ENCODE measurements at places on chromosomes 13 and 19. TPM values are rescaled to one million over a fixed set of nuclear protein-coding genes. Genes with fewer than 3 reads are reported as not detected.

The TTYH1 gene
- not detected for polyA plus RNA-seq

DNA sequence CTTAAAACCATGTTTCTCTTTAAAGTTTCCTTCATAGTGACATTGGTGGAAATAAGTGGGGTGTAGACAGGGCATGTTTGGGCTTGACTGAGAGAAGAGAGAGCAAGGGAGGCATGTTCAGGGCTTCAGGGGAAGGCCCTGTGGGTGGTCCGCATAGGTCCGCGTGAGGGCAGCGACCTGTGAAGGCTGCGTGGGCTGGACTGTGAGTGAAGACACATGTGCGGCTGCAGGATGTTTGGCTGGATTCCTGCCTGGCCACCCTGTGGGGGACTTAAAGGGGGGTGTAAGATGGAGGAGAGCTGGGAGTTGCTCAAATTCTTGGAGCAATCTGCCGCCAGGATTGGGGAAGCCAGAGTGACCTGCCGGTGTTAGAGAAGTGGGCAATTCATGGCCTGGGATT is 23.8 kb upstream of the KLF12 start:
- DNase-seq = no peak

DNA sequence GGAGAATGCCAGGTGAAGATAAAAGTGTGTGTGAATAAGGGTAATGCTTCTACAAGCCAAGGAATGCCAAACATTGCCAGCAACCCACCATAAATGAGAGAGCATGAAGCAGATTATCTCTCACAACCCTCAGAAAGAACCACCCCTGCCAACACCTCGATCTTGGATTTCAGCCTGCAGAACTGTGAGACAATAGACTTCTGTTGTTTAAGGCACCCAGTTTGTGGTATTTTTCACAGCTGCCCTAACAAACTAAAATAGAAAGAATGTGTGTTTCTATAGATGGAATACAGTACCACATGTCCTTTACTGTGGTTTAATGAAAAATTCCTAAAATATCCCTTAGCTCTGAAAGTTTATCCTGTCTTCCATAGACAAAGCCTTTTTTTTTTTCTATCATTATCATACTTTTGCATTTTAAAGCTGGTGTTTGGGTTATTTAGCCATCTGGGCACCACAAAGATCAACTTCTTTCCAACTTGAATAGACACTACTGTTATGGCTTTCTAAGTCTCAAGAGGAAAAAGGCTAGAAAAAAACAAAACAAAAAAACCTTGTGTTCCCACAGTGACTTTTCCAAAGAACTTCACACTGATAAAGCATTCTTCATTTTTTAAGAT is 505.6 kb downstream of the KCTD12 start:
- peak; percentile 26 for DNase-seq

The ZNF358 gene
- polyA plus RNA-seq = 42.4 TPM

The PNMA8A gene
- 0.88 TPM for polyA plus RNA-seq

The GNG14 gene
- not detected for polyA plus RNA-seq

The GPR4 gene
- polyA plus RNA-seq = 0.07 TPM

DNA sequence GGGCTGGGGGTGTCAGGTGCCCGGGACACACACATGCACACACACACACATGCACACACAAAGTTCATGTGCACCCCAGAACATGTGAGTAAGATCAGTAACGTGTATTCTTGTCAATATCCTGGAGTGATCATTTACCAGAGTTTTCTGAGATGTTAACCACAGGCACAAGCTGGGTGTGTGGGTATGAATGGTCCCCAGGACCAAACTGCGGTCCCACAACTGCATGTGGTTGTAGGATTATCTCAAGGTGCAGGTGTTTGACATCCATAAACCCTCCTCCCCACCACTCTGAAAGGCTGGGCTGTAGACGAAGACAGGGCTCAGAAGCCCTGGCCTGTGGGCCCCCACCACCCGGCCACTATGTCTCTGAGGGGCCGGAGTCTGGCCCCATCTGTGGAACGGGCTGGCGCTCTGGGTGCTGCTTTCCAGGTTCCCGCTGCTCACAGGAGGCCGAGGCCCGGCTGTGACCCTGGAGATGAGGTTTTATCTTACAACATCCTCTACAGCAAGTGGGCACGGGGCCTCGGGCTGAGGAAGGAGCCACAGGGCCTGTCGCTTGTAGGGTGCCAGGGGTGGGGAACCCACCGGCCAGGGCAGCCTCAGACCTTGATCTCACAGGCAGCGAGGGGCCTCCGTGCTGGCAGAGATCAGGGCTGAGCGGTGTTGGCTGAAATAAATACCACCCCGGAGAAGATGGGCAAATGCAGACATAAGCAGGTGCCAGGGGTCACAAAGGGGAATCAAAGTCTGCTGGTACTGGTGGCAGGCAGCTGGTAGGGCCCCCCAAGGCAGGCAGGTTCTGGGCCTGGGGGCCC is 4.3 kb downstream of the F2RL3 start:
- DNase-seq = no peak

DNA sequence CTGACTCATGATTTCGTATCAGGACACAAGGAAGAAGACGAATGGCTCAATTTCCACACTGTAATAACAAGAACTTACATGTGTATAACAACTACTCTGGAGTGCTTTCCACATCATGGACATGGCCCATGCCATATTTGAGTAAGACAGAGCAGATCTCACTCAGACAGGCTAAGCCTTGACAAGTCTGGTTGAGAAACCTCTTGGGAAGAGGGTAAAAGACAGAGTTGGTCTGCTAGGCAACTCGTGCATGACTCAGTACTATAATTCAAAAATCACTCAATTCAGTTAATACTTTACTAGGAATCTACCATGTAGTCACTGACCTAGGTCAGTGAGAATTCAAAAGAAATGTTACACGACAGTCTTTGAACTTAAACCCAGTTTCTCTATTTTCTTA is 5.7 kb upstream of the THSD1 start:
- peak; percentile 99 for DNase-seq

The ZNF708 gene
- 0.67 TPM for polyA plus RNA-seq

DNA sequence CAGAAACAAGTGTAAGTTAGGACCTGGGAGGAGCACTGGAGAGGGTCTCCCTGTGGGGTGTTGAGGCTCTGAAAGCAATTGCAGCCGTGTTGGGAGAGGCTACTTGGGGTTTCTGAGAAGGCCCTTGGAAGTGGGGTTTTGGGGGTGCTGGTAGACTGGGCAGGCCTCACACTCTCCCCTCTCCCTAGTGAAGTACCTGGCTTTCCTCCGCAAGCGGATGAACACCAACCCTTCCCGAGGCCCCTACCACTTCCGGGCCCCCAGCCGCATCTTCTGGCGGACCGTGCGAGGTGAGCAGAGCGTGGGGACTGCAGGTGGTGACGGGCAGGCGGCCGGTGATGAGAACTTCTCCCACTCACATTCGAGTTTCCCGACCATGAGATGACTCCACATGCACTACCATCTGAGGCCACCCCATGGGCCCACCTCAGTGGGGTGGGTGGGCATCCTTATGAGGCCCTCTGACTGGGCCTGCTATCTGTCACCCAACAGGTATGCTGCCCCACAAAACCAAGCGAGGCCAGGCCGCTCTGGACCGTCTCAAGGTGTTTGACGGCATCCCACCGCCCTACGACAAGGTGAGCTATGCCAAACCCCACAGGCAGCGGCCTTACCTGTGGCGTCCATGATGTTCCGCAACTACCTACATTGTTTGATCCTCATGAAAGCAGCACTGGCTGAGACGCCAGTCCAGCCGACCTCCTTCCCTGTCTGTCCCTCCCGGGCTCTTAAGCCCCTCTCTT is 3.0 kb downstream of the RPL13A start:
- DNase-seq = no peak

DNA sequence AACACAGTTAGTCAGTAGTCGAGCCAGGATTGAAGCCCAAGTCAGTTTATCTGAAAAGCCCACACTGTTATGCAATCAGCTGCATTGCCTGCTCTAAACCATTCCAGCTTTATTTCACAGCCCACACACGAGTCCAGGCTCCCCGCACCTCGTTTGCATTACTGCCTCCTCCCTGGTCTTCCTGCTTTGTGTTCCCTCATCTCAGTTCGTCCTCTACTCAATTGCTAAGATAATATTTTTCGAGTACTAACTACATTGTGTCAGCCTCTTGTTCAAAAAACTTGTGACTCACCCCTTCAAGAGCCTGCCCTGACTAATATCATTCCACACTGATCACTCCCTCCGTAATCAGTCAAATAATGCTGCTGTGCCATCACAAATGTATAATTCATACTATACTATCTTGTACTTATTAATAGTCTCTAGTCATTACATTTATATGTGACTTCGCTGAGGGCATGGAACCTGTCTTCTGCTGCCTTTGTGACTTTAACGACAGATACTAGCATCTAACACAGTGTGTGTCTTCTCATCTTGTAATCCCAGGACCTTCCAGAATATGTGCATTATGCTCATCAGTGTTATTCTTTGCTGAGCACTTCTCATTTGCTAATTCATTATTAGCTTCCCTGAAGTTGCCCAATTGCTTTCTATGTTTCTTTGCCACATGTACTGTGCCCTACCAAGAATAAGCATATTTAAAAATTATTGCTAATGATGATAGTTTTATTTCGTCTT is 26.2 kb upstream of the WDFY2 start:
- peak; percentile 93 for DNase-seq

The DACT3 gene
- 0.06 TPM for polyA plus RNA-seq

DNA sequence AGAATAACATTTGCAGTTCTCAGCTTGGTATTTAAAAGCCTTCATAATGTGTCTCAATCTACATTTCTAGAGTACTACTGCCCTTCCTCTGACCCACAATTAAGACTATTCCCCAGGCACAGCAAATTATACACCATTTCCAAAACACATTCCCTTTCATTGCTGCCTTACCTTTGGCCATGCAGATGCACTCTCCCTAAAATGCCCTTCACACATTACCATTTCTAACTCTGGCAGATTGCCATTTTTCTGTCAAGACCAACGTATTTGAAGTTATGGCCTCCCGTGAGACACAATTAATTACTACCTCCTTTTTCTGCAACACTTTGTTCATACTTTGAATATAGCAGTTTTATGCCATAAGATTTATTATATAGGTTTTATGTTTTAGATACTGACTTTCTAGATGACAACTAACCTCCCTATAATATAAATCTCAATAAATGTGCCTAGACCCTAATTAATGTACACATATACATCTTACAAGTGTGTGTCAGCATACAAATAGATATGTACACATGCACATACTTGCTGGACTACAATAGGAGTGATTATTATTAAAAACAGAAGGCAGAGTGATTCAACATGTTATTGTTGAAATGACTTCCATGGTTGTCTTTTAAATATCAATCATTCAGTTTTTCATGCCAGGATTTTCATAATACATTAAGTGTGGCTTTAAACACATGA is 2902.5 kb downstream of the PCDH9 start:
- peak; percentile 34 for DNase-seq

The SRRM5 gene
- 0.03 TPM for polyA plus RNA-seq

- DNase-seq = peak; percentile 46
These were observed 621 bp downstream of the SOX21 start for GRCh38 chr13:94711561-94712286.

DNA sequence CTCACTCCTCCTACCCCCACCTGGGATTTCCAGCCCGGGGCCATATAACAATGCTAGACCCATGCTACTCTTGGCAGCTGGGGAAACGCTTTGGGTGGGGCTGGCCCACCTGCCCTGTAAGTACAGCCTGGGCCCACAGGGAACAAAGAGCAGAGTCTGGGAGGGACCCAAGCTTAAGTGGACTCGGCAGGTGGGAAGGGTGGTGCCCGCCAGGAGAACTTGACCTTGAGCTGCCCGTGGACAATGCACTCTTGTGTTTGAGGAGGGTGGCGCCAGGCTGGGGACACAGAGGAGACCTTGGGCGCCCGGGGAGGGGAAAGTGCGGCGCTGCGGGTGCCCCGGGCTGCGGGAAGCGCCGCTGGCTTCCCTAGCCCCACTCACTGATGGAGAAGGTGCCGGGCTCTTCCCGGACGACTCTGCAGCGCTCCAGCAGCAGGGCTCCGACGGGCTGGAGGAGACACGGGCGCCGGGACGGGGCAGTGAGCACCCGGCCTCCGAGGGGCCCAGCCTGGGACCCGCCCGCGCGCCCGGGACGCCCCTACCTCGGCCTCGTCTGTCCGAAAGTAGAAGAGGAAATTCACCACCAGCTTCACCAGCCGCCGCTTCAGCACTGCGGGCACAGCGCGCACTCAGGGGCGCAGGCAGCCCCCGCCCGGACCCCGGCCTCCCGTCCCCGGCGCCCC is 607 bp downstream of the PLEKHJ1 start:
- no peak for DNase-seq

- DNase-seq = no peak
These were observed at the start of gene CNOT3 for GRCh38 chr19:54137699-54138488. Gene CNOT3 (plus strand): TSS chr19:54137762. CDS start chr19:54142979, 5,217 bp downstream.

- no peak for DNase-seq
These were observed 66.8 kb downstream of the CDK8 start for GRCh38 chr13:26320766-26321165.

The LSM7 gene
- polyA plus RNA-seq = 335 TPM

DNA sequence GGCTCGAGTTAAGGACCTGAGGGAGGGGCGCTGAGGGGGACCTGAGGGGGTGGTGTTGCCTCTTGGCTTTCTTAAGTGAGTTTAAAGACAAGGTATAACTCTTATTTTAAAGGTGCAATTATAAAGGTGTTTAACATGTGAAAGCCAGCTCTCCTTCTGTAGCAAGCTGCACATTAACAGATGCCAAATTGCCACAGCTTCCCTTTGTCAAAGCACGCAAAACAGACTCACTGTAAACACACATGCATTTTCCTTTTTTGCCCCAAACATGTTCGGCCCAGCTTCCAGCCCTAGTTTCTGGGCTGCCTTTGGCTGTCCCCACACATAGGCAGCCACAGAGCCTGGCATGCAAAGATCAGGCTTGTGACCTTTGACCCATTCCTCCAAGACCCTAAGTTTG is 111.9 kb downstream of the SLC7A1 start:
- DNase-seq = no peak

- DNase-seq = no peak
These were observed 408.1 kb upstream of the SLITRK1 start for GRCh38 chr13:84290386-84290785.

GRCh38 chr13:95323930-95324662 is 22.8 kb upstream of the ABCC4 start:
- DNase-seq = no peak

DNA sequence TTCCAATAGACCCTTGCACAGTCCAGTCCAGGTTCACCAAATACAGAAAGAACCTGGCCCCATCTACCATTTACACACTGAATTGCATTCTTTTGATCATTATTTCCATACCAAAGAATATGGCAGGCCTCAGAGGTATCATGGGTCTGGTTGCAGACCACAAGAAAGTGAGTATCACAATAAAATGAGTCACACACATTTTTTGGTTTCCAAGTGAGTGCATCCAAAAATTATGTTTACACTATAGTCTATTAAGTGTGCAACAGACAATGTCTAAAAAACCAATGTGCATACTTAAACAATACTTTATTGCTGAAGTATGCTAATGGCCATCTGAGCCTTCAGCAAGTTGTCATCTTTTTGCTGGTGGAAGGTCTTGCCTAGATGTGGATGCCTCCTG is 105.3 kb downstream of the SPACA7 start:
- no peak for DNase-seq

GRCh38 chr19:27833031-27833430 is 1379.9 kb downstream of the UQCRFS1 start:
- DNase-seq = peak; percentile 76

All from foreskin keratinocyte (primary cell).